ENCODE measurements at places on chromosomes 6 and 20.

DNA sequence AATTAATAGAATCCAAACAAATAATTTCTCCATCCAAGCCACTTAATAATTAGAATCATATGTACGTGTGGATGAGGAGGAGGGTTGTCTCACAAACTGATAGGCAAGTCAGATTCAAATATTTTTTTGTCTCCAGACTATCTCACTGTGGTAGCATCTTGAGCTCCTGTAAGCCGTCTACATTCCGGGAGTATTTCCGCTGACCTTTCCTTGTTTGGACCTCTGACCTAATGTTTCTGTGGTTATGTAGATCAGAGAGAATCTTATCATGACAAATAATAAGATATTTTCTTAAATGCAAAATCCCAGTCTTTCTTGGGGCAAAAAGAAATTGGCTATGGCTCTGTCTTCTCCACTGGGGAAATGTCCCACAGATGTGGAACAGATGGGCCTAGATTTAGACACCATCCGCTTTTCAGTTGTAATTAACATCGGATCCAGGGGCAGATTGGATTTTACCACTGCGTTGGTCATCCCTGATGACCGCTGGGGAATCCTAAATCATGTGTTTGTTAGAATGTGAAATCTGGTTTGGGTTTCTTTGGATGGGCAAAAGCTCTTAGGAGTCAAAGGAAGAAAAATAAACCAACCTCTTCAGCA, 197.1 kb upstream of the RIN2 start:
- DNase-seq: no peak

- no peak for DNase-seq
These were observed 207.2 kb upstream of the STXBP5 start for GRCh38 chr6:146997062-146997461.

DNA sequence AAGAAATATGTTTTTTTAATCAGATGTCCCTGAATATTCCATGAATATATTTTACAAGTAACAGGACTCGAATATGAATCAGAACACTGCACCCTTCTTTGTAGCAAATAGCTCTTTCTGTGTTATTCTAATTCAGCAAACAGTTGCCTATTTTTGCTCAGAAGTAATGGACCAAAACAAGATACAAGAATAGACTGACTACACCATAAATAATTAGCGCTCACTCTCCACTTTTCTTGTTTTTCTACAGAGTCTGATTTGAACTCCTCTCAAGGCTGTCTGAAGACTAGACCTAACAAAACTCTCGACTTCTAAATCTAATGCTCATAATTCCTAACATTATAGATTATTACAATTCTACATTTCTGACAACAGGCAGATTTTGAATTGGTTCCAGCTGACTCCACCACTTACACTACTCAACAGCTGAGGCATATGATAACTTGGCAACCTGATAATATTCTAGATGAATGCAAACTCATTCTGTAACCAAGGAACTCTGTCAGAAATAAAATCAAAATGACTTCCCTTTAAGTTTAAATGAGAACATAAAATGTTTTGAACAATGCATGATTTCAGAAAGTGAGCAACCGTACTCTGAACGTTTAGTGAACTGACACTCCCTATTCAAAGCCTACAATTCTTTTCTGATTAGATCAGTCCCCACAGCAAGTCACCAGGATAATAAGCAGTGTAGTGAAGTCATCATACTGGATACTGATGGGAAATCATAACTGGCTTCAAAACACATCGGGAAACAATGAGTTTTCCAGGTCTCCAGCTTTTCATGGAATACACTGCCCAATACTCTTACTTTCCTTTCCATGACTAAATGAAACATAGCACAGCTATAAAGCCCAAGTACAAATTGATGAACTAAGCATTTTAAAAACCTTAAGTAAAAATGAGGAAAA, 114.2 kb upstream of the BEND6 start:
- DNase-seq: no peak

DNA sequence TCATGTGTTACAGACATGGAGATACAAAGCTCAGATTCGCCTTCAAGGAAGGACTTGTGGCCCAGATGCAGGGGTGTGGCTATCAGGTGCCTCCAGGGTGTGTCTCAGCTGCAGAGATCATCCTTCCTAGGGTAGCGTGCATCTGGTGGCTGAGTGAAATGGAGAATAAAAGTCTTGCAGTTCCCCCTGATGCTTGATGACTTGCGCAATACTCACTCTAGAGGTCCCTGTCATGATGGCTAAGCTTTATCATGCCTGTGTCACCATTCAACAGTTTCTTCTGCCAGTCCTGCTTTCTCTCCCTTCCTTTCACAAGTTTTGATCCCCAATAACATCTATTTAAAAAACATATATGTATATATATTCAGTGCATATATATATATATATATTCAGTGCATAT, 228.1 kb downstream of the PAX1 start:
- DNase-seq: no peak

- DNase-seq: no peak
These were observed 5.1 kb upstream of the EPB41L1 start for GRCh38 chr20:36149469-36149868.

GRCh38 chr20:21710341-21710740, 4.9 kb downstream of the PAX1 start:
- no peak for DNase-seq

DNA sequence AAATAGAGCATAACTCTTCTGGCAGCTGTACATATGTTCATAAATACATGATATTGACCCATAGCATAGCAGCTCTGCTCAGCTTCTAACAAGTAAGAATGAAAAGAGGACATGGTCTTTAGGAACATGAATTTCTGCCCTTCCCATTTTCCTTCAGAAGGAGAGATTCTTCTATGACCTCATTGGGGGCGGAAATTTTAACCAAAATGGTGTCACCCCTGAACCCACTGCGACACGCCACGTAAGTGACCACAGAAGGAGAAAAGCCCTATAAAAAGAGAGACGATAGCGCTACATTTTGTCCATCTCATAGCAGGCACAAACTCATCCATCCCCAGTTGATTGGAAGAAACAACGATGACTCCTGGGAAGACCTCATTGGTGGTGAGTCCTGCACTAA, at the start of gene IL17A:
TSS of gene IL17A (plus strand) at position 301 of the 400 bp plus-strand sequence. CDS start at position 358, 57 bp downstream.
- no peak for DNase-seq

DNA sequence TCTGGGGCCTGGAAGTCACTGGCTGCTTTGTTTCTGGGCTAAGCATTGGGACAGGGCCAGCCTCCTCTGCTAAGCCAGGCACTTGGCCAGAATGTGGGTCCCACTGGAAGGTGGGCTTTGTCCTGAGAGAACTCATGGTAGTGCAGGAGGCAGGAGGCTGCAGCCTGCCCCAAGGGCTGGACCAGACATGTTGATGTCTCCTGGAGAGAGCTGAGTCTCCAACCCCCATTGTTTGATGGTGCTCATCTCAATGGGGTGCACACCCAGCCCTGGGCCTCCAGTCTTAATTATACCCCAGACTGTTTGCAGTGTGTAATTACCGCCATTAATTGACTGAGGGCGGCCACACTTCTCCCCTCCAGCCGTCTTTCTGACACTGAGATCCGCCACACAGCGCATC, 220.5 kb upstream of the PMEPA1 start:
- DNase-seq: peak; percentile 83

GRCh38 chr6:111710911-111711310, 105.2 kb upstream of the TRAF3IP2 start:
- no peak for DNase-seq

GRCh38 chr6:61217714-61218113, 1068.3 kb downstream of the KHDRBS2 start:
- no peak for DNase-seq

- no peak for DNase-seq
These were observed 21.8 kb downstream of the TGM2 start for GRCh38 chr20:38143238-38143645.

GRCh38 chr6:98044791-98045470, 761.9 kb upstream of the MMS22L start:
- DNase-seq: peak; percentile 40

- DNase-seq: peak; percentile 8
These were observed 26.1 kb upstream of the KCNB1 start for GRCh38 chr20:49508435-49509199.

GRCh38 chr6:124205921-124206320, 402.3 kb downstream of the NKAIN2 start:
- no peak for DNase-seq

- no peak for DNase-seq
These were observed 20.5 kb downstream of the SPAG4 start for GRCh38 chr20:35636095-35636494.

DNA sequence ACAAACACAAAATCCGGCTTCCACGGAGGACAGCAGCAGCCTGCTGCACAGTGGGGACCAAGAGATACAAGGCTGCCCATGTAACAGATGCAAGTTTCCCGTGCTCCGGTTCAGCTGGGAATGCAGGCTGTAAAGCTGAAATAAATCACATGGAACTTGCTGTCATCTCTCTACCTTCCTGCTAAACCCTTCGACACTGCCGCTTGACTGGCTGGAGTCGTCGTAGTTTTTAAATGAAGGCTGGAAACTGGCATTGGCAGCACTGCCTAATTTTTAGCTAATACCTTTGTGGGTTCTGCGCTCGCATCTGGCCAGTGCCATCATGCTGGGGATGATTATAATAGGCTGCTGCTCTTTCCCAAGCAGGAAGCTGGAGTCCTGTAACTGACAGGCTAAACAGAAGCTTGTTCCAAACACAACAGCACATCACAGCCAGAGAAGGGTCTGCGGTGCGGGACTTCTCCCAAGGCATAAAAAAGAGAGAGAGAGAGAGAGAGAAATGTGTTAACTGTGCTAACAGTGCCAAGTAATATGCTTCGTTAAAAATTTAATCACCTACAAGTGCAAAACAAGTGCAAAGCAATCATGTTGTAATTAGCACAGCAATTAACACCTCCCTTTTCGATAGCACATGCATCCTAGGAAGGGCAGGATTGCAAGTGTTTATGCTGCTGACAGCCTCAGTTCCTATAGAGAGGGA, 146.1 kb downstream of the TFAP2A start:
- no peak for DNase-seq

- peak; percentile 29 for DNase-seq
These were observed 52.1 kb downstream of the RNASET2 start for GRCh38 chr6:166904101-166904746.

DNA sequence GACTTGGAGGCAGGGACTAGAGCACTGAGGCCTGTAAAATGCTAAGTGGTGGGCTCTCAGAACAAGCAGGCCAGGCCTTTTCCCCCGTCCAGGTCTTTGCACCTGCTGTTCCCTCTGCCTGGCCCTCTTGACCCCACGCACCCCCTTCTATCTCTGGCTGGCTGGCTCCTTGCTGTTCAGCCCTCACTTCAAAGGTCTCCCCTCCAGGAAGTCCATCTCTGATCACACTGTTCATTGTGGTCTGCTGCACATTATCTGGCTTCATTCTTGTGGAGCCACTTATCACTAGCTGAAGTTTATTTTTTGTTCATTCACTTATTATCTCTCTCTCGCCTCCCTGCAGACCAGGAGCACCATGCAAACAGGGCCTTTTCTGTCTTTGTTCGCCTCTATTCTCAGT, 24.5 kb downstream of the SLC13A3 start:
- no peak for DNase-seq

DNA sequence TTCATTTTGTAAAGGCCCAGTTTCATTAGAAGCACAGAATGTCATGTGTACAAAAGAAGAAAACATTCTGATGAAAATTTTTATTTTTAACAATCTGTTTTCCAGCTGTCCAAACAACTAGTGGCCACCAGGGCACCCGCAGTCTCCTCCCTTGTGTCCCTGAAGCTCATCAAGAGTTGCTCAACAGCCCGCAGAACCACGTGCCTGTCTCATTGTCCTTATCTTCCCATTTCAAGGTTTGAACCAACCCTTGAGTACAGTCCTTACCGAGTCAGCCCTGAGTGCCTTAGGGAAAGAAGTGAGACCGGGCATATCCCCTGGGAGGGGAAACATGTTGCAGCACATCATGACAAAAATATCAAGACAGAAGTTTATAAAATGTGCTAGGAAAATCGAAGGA, 15.9 kb upstream of the ZNF133 start:
- DNase-seq: no peak

- no peak for DNase-seq
These were observed 37.6 kb upstream of the PHIP start for GRCh38 chr6:79115553-79116182.

- DNase-seq: no peak
These were observed 36.2 kb downstream of the RIOK1 start for GRCh38 chr6:7425808-7426190.

GRCh38 chr20:49046087-49046900, at the start of gene CSE1L:
CSE1L (plus strand) TSS chr20:49046312; CDS start chr20:49058464, 12,152 bp downstream.
- DNase-seq: peak; percentile 84

- no peak for DNase-seq
These were observed 85.0 kb upstream of the LOC128125822 start for GRCh38 chr6:63487103-63487813.

- DNase-seq: no peak
These were observed 48.2 kb upstream of the ASIP start for GRCh38 chr20:34193051-34193450.

DNA sequence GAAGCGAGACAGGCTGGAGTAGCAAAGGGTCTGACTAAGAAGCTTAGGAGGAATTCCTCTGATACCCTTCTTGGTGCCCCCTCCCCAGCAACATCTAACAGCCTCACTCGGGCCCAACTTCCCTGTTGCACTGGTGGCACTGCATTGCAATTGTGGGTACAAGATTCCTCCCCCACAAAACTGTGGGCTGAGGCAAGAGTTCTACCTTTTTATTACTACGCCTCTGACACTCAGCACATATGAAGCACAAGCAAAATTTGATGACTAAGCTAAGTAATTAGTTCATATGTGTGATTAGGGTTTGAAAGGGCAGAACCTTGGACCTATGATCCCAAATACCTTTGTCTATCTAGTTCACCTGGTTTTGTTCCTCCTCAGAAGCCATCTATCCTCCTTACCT, 83.5 kb downstream of the ZHX3 start:
- no peak for DNase-seq

GRCh38 chr6:37673436-37673835, 24.2 kb downstream of the MDGA1 start:
- no peak for DNase-seq

- no peak for DNase-seq
These were observed 215.3 kb upstream of the MYLIP start for GRCh38 chr6:15913573-15913972.

GRCh38 chr6:89566930-89567629, 71.5 kb downstream of the LYRM2 start:
- peak; percentile 82 for DNase-seq

GRCh38 chr6:109239160-109239559, 143.1 kb downstream of the CD164 start:
- no peak for DNase-seq

- no peak for DNase-seq
These were observed 163.1 kb upstream of the CCN2 start for GRCh38 chr6:132114201-132114825.

GRCh38 chr20:58593880-58594638, 57.0 kb upstream of the STX16 start:
- no peak for DNase-seq

DNA sequence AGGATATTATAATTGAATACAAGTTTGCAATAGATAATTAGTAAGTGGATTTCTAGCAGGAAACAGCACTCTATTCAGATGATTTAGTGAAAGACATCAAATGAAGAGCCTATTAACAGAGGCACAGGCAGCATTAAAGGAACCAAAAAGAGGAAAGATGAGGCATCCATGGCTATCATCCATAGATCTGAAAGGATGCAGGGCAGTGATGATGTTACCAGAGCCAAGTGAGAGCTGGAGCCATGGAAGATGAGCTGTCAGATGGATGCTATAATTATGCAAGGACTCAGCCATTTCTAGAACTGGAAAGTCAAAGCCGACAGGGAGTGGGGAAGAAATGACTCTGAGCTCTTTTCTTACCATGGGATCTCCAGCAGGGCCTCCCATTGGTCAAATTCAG, 66.8 kb upstream of the ANKEF1 start:
- DNase-seq: no peak

- no peak for DNase-seq
These were observed 97.7 kb downstream of the BTBD9 start for GRCh38 chr6:38542031-38542430.

All from NCI-H748 treated with DMSO at 0.1 percent for 48 hours (cell line).